Neural crest cell (in vitro differentiated cells): ENCODE measurements at places on chromosomes 1 and 21. TPM values are rescaled to one million over a fixed set of nuclear protein-coding genes. Genes with fewer than 3 reads are reported as not detected.

The MIA3 gene
- total RNA-seq: 56.5 and 57.5 TPM in 2 replicates

The OR6F1 gene
- total RNA-seq: not detected in 2 replicates

The RGS13 gene
- total RNA-seq: not detected in 2 replicates

The ANKRD45 gene
- 2.7 and 3.2 TPM in 2 replicates for total RNA-seq

- H3K4me3 ChIP-seq: no peak overlapping the region
- DNase-seq: no peak
- no peaks in the 10 kb centered on the region for H3K27me3 ChIP-seq
- H3K4me1 ChIP-seq: no peaks in the 10 kb centered on the region
These were observed 70.1 kb upstream of the PTBP2 start for GRCh38 chr1:96651517-96651916.

DNA sequence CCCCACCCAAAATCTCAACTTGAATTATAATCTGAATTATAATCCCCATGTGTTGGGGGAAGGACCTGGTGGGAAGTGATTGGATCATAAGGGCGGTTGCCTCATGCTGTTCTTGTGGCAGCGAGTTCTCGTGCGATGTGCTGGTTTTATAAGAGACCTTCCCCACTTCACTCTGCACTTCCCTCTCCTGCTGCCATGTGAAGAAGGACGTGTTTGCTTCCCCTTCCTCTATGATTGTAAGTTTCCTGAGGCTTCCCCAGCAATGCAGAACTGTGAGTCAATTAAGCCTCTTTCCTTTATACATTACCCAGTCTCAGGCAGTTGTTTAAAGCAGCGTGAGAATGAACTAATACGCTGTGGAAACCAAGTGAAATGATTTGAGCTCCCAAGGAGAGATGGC lies 48.0 kb upstream of the SOD1 start:
- no peaks in the 10 kb centered on the region for H3K36me3 ChIP-seq
- DNase-seq: no peak
- H3K4me1 ChIP-seq: peaks cover 31% of the 10 kb centered on the region
- no peaks in the 10 kb centered on the region for H3K27me3 ChIP-seq

DNA sequence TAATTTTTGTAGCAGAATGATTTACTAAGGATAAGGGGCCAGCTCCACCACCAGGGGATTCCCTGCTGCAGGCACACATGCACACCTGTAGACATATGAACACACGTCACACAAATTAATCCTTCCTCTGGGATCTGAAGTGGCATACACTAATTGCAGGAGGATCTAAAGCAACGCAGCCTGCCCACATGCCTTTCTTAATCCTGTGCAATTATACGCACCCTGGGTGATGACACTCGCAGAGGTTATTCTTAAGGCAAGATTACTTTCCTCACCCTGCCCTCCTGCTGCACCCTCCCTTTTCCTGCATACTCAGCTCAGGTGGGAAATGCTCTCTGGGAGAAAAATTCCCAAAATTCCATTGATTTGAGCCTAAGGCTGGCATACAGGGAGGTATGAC lies 7.5 kb upstream of the LORICRIN start:
- H3K27ac ChIP-seq: no peak overlapping the region
- H3K4me1 ChIP-seq: no peaks in the 10 kb centered on the region
- H3K27me3 ChIP-seq: peaks cover 61% of the 10 kb centered on the region
- H3K36me3 ChIP-seq: no peaks in the 10 kb centered on the region
- no peak for DNase-seq

DNA sequence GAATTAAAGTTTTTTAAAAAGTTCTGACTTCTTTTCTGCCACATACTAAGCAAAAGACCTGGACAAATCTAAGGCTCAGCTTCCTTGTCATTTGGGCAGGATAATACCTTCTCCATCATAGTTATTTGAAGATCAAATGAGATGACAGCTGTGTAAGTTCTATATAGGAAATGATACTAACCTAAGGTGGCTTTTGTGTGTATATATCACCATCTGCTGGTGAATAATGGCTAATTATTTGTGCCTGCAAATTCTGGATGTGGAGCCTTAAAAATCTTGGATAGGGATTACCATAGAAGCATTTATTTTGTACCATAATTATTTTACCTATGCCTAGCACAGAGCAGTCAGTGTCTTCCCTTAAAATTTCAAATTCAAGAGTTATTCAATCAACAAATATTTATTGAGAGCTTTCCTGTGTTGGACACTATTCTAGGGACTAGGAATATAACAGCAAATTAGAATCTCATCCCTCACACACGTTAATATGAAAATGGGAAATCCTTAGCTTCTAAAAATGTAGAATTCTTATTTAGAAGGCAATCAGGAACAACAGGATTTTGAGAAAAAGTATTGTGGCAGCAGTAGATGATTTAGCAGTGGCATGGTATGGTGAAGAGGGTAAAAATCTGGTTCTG lies 89.8 kb downstream of the TMEM200B start:
- H3K4me3 ChIP-seq: no peak overlapping the region
- peaks cover 5% of the 10 kb centered on the region for H3K4me1 ChIP-seq
- H3K27ac ChIP-seq: no peak overlapping the region
- no peaks in the 10 kb centered on the region for H3K27me3 ChIP-seq
- no peak for DNase-seq

DNA sequence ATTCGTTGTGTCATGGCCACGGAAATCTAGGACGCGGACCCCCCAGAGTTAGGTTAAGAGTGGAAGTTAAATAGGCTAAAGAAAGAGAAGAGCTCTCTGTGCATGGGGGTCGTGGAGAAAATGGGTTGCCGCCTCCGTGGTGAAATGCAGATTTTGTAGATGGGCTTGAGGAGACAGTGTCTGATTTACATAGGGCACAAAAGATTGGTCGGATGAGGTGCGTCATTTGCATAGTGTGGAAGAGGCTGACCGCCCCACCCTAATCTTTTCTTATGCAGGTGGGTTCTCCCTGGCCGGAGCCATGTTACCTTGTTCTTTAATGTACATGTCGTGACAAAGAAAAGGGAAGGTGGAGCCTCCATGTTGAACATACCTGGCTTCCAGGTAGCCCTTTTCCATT lies 14.3 kb upstream of the SLC5A9 start:
- no peak overlapping the region for H3K4me3 ChIP-seq
- no peaks in the 10 kb centered on the region for H3K4me1 ChIP-seq
- no peak for DNase-seq
- H3K27ac ChIP-seq: no peak overlapping the region
- H3K27me3 ChIP-seq: peaks cover under 1% of the 10 kb centered on the region
- no peaks in the 10 kb centered on the region for H3K36me3 ChIP-seq
